ENCODE measurements at places on chromosomes 4 and X.
A peak's percentile ranks its signal among the peaks of the same experiment; 100 is the strongest.

- DNase-seq: peak; percentile 16
These were observed 2.9 kb downstream of the TBCK start for GRCh38 chr4:106312997-106313522.

GRCh38 chrX:19795307-19795706 lies 92.1 kb downstream of the SH3KBP1 start:
- no peak for DNase-seq

GRCh38 chrX:115559672-115560071 lies 1.3 kb upstream of the PLS3 start:
- no peak for DNase-seq

DNA sequence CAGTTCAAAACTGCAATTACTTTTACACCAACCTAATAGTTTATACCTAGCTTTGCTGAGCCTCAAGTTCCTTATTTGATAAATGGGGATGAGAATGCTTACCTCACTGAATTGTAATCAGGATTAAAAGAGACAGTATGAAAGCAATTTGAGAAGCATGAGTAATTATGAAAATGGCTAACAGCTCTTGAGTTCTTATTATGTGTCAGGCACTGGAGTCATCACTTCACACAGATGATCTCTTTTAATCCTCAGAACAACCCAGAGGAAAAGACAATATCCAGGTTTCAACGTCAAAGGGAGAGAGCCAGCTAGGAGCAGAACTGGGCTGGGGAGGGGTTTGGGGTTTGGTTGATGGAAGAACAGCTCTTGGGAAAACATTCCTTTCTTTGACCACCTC lies 221.0 kb upstream of the NWD2 start:
- DNase-seq: no peak
